Stimulated activated CD8-positive, alpha-beta memory T cell treated with anti-CD3 and anti-CD28 coated beads, Interleukin-4, amount 100 ng/mL, for 1 hour (primary cell): ENCODE measurements at places on chromosomes 6 and 20.

DNA sequence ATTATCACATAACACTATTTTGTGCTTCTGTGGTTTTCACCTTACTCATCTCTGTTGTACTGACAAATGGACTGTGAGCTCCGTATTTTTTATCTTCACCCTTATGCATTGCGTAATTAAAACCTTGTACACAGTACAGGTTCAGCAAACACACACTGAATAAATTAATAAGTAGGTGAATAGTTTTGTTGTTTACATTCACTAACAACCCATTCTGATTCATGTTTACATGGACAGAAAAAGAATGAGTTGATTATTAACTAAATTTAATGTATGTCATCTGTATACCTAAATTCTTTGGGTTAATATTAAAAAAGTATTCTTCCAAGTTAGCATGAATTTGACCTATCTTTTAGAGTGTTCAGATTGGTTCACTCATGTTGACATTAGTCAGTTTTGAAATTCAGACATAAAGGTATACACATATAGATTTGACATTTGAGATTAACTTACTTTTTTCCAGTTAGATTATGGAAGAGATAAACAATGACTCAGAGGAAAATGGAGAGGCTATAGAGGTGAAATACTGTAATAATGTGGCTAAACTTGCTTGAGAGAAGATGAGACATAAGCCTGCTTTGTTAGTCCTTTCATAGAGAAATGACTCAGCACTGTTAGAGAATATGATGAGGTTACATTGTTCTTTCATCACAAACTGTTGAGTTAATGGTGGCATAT, 541.7 kb upstream of the FLRT3 start:
- DNase-seq: no peak

GRCh38 chr6:40907198-40907701, 131.8 kb downstream of the UNC5CL start:
- DNase-seq: no peak

- no peak for DNase-seq
These were observed 231.0 kb downstream of the SOD2 start for GRCh38 chr6:159461998-159462397.

DNA sequence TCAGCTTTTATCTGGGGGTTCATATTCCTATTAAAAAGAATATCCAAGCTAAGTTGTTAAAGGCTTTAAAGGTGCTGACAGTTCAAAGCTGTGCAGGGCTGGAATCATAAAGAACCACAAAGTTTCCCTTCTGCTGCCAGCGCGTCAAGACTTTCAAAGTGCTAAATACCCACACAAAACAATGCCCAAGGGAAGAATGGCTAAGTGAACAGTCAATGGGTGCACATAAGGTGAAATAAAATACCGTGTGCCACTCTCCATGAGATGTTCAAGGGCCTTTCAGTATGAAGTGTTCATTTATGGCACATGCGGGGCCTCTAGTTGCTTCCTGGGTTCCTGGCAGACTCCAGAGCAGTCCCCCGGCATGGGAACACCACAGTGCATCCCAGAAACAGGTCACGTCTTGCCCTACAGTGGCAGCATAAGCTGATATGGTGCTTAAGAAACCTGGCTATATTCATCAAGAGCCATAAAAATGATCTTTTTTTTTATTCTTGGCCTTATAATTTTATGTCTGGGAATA, 14.1 kb downstream of the TXNDC5 start:
- no peak for DNase-seq

DNA sequence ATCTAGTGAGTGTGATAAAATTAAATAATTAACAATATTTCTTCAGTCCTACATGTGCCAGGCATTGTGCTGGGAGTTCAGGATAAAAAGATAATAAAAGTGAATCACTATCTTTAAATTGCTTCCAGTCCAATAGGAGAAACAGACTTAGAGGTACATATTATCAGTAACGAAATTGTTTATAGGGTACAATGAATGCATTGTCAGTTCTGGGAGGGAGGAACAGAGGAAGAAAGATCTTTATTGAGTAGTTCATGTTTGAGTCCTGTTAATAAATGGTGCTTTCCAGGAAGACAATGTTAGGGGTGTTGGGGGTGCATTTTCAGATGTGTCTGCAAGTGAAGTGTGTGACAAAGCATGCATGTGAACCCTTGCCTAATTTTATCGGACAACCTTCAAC, 183.1 kb downstream of the OGFRL1 start:
- no peak for DNase-seq

- DNase-seq: no peak
These were observed 59.2 kb upstream of the SNX9 start for GRCh38 chr6:157763904-157764177.

GRCh38 chr6:75794954-75795739, 46.1 kb downstream of the MYO6 start:
- DNase-seq: no peak

GRCh38 chr6:130680116-130680515, 147.1 kb upstream of the SMLR1 start:
- DNase-seq: no peak

DNA sequence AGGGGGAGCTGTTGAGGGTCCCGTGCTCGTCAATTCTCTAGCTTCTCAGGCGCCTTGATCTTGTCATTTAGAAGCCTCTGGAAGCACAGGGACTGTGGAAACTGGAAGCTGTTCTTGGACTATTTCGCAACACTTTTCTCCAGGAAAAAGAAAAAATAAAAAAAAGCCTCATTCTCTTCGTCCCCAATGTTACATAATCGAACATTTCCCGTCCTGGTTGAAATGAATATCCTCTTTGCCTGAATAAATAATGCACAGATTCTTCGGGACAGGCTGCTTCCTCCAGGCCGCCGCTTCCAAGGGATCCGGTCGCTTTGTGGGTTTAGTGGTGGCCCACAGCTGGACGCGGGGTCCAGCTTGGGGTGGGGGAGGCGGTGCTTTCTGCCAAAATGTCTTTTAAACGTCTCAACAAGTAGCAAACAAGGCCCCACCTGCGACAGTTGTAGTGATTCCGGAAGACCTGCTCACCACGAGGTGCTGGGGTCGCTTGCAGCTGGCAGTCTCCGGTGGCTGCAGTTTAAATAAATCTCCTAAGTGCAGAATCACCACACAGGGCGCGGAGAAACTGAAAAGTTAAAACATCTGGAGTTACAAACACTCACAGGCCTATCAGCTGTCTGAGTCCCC, 125.9 kb upstream of the ESR1 start:
- DNase-seq: no peak

DNA sequence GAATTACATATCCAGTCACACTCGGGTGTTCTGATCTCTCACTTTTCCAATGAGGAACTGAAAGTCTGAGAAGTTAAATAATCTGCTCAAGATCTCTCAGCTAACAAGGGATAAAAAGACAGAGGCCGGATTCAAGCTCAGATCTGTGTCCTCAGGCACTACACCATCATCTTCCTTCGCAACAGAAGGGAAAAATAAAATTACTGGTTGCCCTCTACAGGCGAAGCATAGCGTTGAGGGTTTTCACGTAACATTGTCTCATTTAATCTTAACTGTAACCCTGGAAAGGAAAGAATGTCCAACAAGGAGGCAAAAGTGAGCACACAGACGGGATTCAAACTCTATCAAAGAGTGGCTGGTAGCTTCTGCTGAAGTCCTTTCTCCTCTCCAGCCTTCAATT, 67.8 kb upstream of the ANKEF1 start:
- DNase-seq: no peak

DNA sequence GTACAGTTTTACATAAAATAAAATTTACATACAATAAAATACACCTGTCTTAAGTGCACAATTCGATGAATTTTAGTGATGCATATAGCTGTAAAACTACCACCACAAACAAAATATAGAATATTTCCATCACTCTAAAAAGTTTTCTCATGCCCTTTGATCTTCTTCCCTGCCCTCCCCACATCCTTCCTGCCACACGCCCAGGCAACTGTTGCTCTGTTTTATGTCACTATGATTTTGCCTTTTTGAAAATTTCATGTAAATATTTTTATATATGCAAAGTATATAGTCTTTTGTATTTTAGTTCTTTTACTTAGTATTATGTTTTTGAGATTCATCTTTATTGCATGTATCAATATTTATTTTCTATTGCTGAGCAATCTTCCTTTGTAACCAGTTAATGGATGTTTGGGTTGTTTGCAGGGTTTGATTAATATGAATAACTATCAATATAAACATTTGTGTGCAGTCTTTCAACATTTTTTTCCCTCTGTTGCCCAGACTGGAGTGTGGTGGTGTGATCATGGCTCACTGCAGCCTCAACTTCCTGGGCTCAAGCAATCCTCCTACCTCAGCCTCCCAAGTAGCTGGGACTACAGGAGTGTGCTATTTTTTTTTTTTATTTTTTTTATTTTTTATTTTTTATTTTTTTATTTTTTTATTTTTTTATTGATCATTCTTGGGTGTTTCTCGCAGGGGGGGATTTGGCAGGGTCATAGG, 23.8 kb upstream of the SAMHD1 start:
- peak; percentile 39 for DNase-seq

- no peak for DNase-seq
These were observed 101.7 kb upstream of the ADGRB3 start for GRCh38 chr6:68533339-68533795.

GRCh38 chr6:143419526-143419925, 31.0 kb downstream of the ADAT2 start:
- no peak for DNase-seq

- no peak for DNase-seq
These were observed 5.5 kb downstream of the SIRT5 start for GRCh38 chr6:13579911-13580310.

- no peak for DNase-seq
These were observed 24.2 kb downstream of the ZNF311 start for GRCh38 chr6:28980852-28981430.

- no peak for DNase-seq
These were observed 537.4 kb downstream of the BCKDHB start for GRCh38 chr6:80643881-80644280.

DNA sequence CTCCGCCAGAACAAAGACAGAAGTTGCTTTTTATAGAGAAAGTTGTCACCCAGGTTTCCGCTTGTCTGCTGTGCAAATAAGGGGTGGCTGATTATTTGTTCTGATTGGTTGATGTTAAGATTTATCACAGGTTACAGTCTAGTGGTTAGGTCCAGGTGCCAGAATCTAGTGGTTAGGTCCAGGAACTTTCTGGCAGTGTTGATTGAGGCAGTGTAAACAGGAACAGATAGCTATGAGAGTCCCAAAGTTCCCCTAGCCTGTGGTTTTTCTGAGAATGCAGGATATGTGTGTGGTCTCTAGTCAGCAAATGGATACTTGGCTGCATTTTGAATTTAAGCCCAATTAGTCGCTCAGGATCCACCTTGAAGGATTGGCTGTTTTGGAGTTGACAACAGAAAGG, 148.0 kb downstream of the TMEM200A start:
- no peak for DNase-seq

DNA sequence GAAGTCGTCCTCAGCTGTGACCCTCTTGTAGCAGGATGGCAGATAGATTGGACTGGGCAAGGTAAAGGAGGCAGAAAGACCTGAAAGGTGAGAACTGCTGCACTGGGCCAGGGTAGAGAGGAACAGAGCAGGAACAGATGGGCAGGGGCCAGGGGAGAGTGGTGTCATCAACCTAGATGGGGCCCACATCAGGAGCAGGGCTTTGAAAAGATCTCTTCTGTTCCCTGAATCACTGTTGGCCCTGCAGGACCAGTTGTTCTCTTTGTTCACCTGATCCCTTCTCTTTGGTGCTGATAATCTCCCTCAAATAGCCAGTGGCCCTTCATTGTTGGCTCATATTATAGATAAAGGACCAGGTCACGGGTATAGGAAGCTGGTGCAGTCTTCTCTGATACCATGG, 59.9 kb downstream of the DTD1 start:
- no peak for DNase-seq

DNA sequence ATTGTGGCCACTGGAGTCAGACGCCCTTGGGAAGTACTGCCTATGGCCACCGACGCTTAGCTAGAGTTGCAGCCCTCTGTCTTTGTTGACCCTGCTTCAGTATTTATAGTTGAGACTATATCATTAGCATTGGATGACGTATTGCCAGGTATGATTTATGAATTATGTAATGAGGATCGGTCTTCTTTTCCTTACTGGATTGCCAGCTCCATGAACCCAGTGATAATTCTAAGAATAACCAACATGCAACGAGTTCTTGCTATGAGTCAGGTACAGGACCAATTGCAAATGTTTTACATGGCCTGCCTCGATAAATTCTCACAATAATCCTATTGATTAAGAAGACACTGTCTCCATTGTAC, 63.5 kb downstream of the CLIC5 start:
- no peak for DNase-seq

DNA sequence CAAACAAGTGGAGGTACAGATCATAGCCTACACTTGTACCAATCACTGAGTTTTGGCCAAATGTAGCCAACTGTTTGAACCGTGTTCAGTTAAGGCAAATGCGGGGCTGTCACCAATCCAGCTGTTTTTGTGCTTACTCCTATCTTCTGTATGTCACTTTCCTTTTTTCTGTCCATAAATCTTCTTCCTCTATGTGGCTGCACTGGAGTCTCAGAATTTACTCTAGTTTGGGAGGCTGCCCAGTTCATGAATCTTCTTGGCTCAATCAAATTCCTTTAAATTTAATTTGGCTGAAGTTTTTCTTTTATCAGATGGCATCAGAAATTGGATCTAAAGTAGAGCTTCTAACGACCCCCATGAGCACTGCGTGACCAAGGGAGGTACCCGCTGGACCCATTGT, 11.7 kb upstream of the STX7 start:
- DNase-seq: no peak

DNA sequence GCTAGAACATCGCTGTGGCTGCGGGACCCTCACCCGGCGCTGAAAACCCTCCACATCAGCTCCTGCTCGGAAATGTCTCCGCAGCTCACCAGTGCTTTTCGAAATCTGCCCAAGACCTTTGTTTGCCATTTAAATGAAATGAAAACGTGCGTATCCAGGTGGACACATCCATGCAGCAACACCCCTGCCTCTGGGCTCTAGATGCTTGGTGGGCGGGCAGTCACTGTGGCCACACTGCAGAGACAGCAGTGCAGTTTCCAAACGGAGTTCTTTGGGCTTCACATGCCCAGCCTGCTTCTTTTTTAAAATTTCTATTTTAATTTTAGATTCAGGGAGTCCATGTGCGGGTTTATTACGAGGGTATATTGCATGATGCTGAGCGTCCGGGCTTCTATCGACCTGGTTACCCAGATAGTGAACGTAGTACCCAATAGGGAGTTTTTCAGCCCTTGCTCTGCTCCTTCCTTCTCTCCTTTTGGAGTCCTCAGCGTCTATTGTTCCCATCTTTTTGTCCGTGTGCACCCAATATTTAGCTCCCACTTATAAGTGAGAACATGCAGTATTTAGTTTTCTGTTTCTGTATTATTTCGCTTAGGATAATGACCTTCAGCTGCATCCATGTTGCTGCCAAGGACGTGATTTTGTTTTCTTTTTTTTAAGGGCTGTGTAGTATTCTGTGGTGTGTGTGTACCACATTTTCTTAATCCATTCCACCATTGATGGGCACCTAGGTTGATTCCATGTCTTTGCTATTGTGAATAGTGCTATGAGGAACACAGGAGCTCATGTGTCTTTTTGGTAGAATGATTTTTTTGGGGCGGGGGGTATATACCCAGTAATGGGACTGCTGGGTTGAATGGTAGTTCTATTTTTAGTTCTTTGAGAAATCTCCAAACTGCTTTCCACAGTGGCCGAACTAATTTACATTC, 4.8 kb upstream of the TUBB2B start:
- no peak for DNase-seq

GRCh38 chr6:25202504-25202903, 76.7 kb upstream of the CARMIL1 start:
- no peak for DNase-seq

- no peak for DNase-seq
These were observed 27.1 kb upstream of the KCNK5 start for GRCh38 chr6:39256294-39256940.

GRCh38 chr6:153511896-153512496, 380.9 kb upstream of the RGS17 start:
- no peak for DNase-seq
